ENCODE measurements at places on chromosomes 7 and 10.

DNA sequence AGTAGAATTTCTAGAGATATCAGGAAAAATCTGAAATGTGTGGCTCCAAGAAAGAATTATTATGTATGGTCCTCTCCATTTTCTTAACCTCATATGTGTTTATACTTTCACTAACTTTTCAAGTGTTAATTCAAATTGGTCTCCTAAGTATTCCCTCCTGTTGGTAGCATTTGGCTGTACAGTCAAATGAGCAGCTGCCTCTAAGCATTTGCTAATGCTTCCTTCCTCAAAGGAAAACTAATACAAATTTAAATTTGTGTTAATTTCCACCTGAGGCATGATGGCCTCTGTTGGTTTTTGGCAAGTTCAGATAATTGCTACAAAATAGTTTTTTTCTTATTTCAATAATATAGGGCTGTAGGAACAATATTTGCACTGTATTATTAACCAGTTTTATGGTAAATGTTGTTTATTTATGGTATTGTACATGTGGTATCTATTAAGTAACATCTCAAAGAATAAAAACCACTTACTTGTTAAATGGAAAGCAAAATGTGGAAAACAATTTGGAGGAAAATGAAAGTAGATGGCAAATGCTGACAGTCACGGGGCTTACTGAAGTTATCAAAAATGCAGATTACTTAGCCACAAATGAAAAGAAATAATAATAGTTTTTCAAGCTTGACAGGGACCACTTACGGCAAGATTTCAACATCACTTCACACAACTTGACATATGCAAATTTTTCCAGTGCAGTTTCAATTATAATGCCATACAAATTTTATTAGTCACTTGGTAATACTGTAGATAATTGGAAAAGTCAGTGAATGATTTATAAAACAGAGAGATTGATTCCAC, 299.3 kb upstream of the MEOX2 start:
- DNase-seq, result no peak

DNA sequence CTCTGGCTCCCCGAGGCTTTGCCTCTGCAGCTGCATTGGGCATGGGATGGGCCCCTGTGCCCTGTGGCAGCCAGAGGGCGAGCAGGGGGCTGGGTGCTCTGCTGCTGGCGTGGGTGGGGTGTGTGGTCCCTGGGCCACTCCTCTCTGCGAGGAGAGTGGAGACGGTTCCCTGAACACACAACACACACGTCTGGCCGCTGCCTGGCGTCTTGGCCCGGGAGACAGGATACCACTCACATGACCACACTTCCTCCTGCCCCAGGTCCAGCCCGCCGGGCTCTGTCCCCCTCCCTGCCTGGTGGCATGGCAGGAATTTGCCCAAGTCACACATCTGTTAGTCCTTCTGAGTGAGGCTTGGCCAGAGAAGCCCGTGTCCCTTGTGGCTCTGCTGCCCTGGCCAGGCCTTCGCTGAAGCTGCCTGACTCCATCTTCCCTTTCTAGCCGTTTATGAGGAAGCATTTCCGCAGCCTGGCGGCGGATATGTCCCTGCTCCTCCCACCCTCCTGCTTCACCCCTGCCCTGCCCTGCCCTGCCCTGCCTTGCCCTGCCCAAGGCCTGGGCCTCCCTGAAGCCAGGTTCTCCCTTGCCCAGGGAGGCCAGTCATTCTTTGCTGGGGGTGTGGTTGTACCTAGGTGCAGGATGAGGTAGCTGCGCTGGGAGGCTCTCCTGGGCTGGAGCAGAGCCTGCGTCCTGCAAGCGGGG, 3.0 kb downstream of the BRI3 start:
- no peak for DNase-seq

- DNase-seq, result no peak
Measured at GRCh38 chr10:14608381-14609001, 166.2 kb downstream of the FAM107B start.

DNA sequence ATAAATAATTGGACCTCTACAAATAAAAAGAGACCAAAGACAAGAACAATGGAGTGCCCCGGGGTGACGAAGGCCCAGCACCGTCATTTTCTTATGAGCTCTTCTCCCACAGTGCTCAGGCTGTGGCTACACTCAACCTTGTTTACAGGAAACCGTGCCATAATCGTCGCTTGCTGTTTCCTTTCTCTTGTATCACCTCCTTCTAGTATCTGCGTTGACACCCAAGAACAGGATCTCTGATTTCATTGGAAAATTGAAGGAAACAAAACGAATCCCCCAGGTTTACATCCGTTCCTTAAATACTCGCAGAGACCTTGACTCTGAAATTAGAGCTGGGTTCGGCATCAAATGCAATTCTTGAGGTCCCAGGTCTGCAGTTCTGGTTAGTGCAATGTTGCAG, 1.7 kb upstream of the IGFBP3 start:
- no peak for DNase-seq

- DNase-seq, result no peak
Measured at GRCh38 chr10:23359692-23360380, 15.2 kb upstream of the C10orf67 start.

DNA sequence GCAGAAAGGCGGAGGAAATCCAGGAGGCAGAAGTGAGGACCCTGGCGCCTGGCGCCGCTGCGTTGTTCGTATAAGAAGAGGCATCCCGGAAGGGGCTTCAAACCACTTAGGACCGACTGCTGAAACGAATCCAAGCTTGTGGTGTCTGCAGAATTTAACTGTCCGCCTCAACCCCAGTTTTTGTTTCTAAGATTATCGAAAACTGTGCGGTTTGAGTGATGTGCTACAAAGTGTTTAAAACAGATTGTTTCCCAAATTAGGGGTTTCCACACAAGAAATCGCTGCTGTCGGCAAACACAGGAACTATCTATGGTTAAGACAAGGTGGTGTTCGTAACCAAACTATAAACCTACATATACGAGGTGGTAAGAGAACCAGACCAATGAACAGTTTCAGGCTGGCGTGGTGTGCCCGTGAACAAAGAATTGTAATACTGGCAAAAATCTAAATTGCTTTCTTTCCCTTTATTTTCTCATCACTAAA, 835 bp upstream of the DGKI start:
- DNase-seq, result no peak

DNA sequence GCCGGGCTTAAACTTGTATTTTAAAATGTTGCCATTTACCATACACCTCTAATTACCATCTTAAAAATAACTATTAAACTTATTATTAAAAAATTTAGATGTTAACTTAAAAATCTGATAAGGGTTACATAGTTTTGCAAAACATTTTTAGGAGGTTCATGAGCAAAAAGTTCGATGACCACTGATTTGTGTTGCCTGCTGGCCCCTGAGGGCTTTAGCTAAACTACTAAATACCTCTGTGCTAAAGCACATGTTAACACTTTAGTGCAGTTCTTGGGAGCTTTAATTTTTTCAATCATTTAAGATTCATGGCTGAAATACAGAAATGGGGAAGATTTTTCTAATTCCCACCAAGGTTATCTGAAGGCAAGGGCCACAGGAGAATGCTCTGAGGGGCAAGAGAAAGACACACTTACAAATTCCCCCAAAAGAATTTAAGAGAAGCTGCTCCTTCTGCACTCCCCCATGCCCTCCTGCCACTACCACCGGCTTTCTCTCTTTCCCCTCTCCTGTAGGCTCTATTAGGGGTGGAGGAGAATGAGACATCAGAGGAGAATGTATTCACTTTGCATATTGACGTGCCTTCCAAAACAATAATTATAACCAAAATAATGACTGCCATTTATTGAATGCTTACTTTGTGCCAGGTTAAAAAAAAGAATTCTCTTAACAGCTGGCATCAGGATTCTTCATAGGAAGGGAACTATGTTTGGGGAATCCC, 106.2 kb downstream of the RTKN2 start:
- no peak for DNase-seq

GRCh38 chr10:80186364-80187012, 18.8 kb downstream of the ANXA11 start:
- DNase-seq, result no peak

- no peak for DNase-seq
Measured at GRCh38 chr7:152979376-152979775, 219.8 kb downstream of the ACTR3B start.

DNA sequence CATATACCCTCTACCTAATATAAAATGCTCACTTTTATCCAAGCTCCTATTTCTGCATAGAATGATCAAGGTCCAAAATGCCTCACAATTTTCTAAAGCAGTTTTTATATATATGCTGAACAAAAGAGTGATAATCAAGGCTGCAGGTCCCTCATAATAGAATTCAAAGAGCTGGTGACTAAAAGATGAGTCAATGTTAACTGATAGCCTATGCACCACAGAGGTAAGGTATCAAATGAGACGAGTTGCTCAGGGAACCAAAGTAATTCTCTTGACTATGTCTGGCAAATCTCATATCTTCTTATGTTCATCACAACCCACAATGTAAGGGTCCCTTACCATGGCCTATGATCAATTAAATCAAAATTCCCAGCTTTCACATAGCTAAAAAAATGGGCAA, 15.2 kb downstream of the PDZD8 start:
- DNase-seq, result no peak

DNA sequence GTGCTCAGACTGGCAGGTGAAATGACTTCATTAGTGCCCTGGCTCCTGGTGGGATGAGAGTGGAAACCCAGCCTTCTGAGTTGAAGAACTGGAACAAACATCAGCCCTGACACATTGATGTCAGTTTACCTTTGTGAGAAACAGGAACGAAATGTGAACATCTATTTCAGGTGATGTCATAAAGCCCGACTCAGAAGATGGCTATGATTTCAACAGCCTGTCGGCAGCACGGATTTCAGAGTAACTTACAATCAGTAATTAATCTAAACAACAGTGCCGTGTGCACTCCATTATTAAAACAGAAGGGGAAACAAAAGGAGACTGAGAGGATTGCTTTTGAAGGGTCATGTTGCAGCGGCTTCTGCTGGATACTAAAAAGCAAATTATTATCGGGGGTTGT, 243.2 kb downstream of the FRMD4A start:
- DNase-seq, result no peak

- no peak for DNase-seq
Measured at GRCh38 chr10:37803269-37803668, 54.1 kb downstream of the ZNF248 start.

DNA sequence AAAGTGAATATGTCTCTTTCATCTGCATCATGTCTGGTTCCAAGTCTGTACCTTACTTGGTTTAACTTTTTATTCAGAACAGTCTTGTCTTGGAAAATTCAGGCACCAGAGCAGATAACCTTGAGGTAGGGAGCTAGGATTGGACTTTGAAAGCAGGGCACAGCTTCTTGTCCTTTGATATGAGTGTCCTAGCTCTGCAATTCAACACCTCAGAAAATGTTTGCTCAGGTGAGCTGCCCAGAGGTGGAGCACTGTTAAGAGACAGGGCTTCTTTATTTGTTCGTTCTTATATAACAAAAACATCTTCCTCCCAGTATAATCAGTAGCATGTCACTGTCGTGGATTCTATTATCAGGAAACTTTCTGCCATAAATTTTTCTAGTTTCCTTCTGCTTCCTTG, 118.3 kb downstream of the LRRC4 start:
- no peak for DNase-seq

DNA sequence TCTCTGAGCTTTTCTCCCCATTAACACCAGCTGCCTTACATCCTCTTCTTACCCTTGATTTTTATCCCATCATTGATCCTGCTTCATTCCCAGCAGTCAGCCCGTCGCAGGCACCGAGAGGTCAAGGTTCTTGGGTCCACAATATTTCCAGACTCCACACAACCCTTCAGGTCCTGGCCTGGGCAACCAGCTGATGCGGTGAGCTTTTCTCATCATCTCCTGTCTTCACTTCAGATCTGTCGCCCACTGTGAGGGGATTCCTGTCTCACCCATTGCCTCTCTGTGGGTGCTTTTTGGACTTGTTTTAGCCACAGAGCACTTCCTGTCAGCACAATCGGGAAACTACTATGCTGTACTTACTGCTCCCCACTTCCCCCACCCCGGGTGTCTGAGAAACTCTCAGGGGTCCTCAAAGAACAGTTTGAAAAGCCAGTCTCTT, 8.4 kb upstream of the PVRIG start:
- no peak for DNase-seq

DNA sequence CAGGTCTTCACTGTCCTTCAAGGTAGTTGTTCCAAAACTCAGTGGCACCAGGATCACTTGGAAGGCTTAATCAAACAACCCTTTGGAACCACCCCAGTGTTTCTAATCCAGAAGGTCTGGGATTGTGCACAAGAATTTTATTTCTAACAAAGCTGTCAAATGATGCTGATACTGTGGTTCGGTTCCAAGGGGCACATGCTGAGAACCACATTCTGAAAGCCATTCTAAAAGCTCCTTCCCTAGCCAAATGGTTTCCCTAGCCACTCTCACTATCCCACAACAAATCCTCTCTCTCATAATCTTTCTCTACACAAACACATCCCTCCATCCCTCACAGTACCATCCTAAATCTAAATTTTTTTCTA, 52.1 kb downstream of the MACC1 start:
- DNase-seq, result no peak

DNA sequence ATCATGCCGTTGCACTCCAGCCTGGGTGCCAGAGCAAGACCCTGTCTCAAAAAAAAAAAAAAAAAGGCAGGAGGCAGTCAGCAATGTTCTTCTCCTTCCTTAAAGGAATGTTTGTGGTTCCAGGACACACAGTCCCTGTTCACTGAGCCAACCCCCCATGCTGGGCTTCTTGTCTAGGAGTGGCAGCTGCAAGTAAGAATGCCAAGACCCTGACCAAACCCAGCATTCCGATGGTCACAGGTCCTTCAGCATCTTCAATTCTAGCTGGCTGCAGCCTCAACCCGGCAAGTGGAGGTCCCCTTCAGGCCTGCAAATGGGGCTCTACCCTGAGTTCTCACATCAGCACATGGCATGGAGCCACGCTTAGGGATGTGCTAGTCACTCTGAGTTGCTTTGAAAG, 38.2 kb upstream of the CUX1 start:
- no peak for DNase-seq

GRCh38 chr7:151077705-151078232, 2.8 kb downstream of the FASTK start:
- no peak for DNase-seq

- no peak for DNase-seq
Measured at GRCh38 chr10:62166331-62167131, 102.1 kb downstream of the RTKN2 start.

DNA sequence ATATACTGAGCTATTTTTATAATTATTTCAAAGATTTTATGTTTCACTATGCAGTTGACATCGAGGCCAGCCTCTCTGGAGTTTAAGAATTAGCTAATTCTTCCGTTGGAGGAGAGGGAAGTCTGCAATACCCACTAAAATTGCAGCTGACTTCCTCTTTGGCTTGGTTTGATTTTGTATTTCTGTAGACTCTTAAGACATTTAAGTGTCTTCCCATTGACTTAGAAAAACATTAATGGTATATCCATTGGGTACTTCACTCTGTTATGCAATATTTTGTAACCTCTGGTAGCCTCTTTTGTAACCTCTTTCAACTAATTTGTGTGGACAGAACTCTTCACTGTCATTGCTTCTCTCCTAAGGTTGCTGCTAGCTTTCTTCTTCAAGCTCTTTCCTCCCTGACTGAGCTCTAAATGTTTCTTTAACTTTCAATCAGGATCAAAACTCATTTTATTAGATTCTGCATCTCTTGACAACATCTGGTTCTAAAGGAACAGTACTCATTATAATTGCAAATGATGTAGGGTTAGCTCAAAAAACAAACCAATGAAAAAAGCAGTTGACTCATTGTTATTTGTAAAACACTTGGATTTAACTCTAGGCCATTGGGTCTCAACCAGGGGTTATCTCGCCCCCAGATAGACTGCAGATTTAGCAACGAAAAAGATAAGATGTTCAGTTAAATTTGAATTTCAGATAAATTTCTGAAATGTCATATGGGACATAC, 1.7 kb upstream of the ANKRD22 start:
- DNase-seq, result no peak

GRCh38 chr7:133165001-133165400, 83.1 kb upstream of the CHCHD3 start:
- no peak for DNase-seq

- DNase-seq, result no peak
Measured at GRCh38 chr10:98915911-98916310, 319.7 kb downstream of the HPSE2 start.

All from DMS 273 treated with DMSO at 0.1 percent for 48 hours (cell line).